Retina (tissue), 1 donor: ENCODE measurements at places on chromosomes 3 and 15.

GRCh38 chr3:16330351-16330750, 65.3 kb downstream of the OXNAD1 start:
- peak; percentile 26 for DNase-seq

DNA sequence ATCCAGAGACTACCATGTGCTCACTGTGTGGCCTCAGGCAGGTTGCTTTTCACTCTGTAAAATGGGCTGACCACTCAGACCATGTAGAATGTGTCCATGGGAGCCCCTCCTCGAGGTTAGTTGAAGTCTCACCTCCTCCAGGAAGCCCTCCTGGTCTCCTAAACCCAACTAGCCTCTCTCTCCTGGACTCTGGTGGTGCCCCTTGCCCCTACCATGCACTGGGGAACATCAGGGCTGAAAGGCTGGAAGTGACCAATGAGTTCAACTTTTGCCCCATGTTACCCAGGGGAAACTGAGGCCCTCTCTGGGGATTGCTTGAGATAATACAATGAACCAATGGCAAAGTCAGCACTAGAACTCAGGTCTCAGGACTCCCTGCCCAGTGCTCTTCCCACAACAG, 69.2 kb upstream of the SLC6A6 start:
- no peak for DNase-seq

- no peak for DNase-seq
These were observed 98.9 kb downstream of the LINGO1 start for GRCh38 chr15:77533578-77534430.

DNA sequence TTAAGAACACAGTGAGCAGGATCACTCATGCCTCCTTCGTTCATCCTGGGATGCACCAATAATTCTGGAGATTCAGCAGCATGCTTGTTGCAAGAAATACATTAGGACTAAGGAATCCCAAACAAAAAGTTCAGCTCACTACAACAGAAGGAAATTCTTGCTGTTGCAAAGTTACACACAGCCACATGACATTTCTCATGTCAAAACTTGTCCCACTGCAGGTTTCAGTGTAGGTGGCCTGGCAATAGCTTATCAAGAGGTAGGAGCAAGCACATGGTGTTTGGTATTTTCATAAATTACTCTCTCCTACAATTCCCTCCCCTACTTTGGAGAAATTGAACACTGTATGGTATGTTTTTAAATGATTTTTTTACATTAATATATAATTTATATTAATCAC, 399.6 kb upstream of the EPHA3 start:
- no peak for DNase-seq

- DNase-seq, result no peak
These were observed 325.2 kb upstream of the CTNNB1 start for GRCh38 chr3:40873934-40874699.
